Left ventricle myocardium superior (tissue), 1 donor: ENCODE measurements at places on chromosomes 7 and 10.

GRCh38 chr10:33087152-33087551 is 129.1 kb upstream of the ITGB1 start:
- DNase-seq: no peak

GRCh38 chr7:115260381-115260780 is 338.5 kb downstream of the MDFIC start:
- DNase-seq: no peak

GRCh38 chr7:101370836-101371235 is 8.2 kb downstream of the COL26A1 start:
- DNase-seq: no peak

DNA sequence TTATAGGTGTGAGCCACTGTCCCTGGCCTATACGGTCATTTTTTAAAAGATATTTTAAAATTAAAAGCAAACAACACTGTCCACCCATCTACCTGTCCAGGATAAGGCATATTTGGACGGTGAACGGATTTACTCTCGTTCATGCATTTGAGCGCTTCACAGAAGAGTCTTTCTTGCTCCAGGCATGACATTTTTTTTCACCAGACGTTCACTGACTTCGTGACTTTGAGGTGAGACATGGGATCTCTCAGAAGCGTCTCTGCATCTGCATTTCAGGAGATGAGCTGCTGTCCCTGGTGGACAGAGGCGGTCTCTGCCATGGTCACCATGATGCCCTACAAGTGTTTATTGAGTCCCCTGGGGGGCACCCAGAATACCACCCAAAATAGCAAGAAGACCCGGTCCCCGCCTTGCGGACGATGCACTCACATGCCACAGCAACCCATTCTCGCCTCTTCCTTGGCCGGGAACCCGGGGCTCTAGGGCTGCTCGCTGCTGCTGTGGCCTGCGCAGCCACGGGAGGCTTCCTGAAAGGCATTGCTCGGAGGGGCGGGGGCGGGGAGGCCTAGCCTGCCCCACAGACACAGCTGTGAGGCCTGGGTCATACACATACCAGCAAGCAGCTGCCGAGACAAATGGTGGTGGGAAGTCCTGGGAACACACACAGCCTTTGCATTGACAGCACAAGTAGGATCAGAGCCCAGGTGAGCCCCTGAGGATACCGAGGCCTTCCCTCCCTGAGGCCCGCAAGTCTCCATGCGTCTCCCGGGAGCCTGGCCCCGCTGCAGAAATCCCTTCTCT is 84.4 kb downstream of the RGS10 start:
- DNase-seq: no peak

DNA sequence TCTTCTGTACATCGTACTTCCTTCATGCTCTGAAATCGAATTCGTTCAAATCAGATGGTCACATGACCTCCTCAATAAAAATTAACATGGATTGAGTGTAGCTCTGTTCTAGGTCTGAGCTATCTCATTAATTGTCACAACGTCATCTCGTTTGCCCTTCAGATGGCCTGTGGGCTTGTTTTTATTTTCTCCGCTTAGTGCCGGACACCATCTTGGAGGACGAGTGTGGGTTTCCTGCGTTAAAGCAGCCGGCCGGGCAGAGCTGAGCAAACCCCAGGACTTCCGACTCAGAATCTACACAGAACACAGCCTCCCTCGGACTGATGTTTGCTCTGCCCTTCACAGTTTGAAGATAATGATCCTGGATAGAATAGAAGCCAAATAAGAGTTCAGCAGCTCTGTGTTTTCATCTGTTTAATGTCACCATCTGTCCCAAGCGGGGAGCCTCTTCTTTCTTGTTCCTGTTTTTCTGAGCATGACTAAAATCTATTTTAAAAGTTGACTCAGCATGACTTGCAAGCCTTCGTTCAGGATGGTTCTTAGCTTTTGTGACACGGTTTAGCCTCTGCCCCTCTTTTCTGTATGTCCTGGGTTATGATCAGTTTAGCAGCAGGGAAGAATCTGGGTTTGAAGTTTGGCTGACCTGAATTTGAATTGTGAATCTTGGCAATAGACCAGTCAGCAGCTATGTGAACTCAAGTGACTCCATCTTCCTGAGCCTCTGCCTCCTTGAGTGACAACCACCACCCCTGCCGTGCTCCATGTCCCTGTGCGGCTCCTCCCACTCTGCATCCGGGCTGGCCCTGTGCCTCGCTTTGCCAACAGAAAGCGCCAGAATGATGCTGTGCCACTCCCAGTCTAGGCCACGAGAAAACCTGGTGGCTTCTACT is 30.6 kb upstream of the GALNTL5 start:
- DNase-seq: peak; percentile 64

GRCh38 chr7:26594553-26594952 is 269.8 kb downstream of the SKAP2 start:
- DNase-seq: no peak

DNA sequence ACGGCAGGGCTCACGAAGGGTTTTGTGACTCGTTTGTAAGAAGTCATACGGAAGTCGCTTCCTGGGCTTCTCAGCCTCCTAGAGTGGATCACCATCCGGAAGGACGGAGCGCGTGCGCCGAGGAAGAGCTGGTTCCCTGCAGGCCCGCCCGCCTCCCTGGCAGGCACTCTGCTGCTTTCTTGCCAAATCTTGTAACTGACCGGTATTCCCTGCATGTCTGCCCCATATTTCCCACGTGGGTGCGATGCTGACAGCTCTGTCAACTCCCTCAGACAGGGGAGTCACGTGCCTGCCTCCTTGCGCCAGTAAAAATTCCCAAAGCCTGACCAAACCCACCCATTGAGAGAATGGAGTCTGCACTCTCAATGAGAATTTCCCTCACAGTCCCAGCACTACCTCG is 12.7 kb downstream of the SHH start:
- DNase-seq: peak; percentile 30

- no peak for DNase-seq
Observed at GRCh38 chr10:35797187-35797586, 155.1 kb upstream of the FZD8 start.

DNA sequence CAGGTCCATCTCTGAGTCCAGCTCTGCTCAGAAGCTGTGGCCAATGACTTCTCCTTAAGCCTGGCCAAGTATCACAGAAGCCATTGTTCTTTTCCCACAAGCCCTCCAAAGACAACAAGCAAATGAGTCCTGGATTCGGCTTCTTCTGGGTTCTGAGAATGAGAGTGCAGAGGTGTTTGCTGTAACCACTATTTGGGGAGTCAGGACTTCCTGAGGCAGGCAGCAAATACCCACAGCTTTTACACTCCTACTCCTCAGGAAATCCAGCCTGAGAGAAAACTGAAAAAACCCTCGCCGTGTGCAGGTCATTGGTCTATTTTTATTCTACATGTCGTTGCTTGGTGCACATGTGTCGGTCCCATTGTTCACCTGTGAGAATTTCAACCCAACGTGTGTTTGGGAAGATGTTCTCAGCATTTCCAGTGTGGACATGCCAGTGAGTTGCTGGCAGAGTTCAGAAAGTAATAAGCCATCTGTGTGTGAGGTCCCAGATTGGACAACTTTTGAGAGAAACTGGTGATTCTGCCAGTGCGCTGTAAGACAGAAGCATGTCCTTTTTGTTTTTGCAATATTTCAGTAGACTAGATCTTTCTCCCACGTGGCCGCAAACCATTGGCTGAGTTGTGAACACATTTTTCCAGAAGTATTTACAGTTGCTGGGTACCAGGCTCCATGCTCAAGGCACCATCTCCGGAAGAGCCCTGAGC is 121.6 kb upstream of the LYZL2 start:
- no peak for DNase-seq

GRCh38 chr10:94608559-94608958 is 63.0 kb downstream of the HELLS start:
- peak; percentile 32 for DNase-seq

- DNase-seq: no peak
Observed at GRCh38 chr10:32360241-32360640, 13.3 kb upstream of the EPC1 start.

DNA sequence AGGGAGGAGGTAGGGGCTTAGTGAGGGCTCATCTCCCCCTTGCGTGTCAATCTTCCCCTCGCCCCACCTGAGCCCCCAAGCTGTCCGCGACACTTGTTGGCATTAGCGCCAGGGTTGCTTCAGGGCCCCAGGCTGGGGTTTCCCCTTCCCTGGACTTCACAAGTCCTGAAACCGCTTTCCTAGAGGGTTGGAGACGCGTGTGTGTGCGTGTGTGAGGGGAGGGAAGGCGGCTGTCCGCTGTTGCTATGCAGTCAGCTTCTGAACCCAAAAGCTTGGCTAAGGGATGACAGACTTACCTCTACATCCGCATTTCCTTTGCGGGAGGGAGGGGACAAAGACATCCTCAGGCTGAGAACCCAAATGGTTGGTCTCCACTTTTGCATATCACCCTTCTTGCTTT is 803 bp downstream of the GOLGA7B start:
- no peak for DNase-seq

- DNase-seq: no peak
Observed at GRCh38 chr10:28410420-28411135, 107.7 kb upstream of the MPP7 start.

DNA sequence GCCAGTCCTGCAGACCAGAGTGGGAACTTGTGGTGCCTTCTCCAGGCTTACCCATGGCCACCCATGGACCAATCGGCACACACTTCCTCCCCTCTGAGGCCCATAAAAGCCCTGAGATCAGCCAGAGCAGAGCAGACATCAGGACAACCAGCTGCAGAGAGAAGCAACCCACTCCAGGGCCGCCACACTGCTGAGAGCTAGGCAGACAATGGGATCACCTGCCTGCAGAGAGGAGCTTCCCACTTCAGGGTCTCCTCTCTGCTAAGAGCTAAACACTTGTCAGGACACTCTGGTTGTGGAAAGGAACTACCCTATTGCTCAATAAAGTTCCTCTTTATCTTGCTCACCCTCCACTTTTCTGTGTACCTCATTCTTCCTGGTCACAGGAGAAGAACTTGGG is 34.0 kb downstream of the C7orf25 start:
- no peak for DNase-seq

GRCh38 chr7:18206331-18206730 is 178.7 kb upstream of the PRPS1L1 start:
- no peak for DNase-seq

- no peak for DNase-seq
Observed at GRCh38 chr7:112509402-112509801, 28.6 kb downstream of the LSMEM1 start.

DNA sequence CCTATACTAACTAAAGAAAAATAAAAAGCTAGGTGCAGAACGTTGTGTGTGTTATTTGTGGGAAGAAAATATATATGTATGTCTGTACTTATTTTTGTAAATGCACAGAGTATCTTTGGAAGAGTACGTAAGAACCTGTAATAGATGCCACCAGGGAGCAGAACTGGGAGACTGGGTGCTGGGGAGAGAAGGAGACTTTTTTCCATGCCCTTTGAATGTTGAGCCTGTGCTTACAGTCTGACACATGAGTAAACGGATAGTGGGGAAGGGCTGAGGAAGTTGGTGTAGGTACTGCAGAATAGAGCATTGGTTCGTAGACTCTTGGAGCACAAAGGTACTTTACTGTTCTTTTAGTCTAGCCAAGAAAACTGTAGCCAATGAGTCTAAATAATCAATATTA is 1.3 kb upstream of the SCRN1 start:
- no peak for DNase-seq

DNA sequence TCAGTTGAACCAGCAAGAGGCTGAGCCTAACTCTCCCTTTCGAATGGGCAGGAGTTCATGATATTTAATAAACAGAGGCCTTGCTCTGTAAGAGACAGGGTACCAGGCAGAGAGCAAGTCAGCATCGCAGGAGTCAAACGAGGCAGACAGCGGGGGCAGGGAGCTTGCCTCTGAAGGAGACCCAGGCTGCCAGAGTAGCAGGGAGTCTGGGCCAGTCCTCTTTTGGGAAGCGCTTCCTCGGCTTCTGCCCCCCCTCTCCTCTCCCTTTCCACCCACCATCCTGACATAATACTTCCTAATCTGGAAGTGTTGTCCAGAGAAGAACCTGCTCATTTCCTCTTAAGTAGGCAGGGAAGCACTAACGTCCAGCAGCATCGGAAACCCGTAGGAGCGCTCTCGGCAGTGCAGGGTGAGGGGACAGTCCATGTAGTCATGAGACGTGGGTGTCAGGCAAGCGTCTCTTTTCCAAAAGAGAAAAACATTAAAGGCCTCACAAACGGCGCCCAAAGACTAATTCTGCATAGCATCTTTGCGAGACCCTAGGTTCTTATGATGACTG is 171.1 kb downstream of the EGFR start:
- DNase-seq: no peak

- no peak for DNase-seq
Observed at GRCh38 chr10:92436611-92437010, 137.3 kb downstream of the IDE start.

GRCh38 chr7:52831321-52831720 is 204.1 kb upstream of the POM121L12 start:
- DNase-seq: no peak

DNA sequence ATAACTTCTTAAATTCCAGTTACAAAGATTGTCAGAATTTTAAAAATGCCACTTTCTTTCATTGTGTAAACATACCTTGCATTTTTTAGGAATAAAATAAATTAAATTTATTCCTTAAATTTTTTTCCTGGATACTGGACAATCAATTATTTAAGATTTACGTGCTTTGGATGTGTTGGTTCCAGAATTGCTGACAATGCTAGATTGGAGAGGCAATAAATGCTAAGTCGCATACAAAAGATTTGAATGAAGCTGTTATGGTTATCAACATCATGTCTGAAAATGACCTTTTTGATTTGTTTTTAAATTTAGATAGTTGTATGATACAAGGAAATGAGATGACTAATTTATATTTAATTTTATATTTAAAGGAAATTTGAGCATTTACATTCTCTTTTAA is 89.2 kb upstream of the SEMA3A start:
- no peak for DNase-seq

- no peak for DNase-seq
Observed at GRCh38 chr10:79167537-79167936, 98.8 kb downstream of the ZMIZ1 start.

DNA sequence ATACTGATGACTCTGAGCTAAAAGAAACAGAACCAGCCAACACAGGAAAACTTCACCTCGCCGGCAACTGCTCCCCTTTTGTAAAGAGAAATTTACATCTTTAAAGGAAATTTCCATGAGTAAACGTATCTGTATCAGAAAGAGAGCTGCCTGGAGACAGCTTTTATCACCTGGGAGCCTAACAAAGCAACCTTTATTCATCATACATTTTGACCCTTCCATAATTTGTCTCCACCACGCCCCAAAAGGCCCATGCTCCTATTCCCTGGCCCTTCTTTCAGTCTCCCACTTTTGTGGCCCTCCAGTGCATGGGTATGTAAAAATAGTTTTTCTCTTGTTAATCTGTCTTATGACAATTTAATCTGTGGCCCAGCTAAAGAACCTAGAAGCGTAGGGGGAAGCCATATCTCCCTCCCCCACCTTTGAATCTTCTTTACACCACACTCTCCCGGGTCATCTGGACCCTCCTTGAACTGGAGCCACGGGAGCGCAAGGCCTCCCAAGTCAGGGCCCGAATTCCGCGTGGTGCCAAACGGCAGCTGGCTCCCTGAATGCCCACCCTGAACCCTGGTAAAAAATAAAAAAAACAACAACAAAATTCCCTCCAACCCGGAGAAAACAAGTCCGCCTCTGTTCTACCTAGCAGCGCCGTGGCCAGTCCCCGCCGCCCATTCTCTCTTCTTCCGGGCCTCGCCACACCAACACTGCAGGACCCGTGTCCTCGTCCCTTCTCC is 15.4 kb upstream of the FKBP9 start:
- peak; percentile 33 for DNase-seq

GRCh38 chr10:98361131-98362025 is 53.6 kb downstream of the PYROXD2 start:
- peak; percentile 86 for DNase-seq

- no peak for DNase-seq
Observed at GRCh38 chr10:36452851-36453250, 672.5 kb upstream of the ANKRD30A start.

- no peak for DNase-seq
Observed at GRCh38 chr7:787332-788240, 44.7 kb upstream of the SUN1 start.
